ENCODE measurements at places on chromosomes 6 and 20. TPM values are rescaled to one million over a fixed set of nuclear protein-coding genes. Genes with fewer than 3 reads are reported as not detected.
A peak's percentile ranks its signal among the peaks of the same experiment; 100 is the strongest.

Gene MTFR2
- 10.1 TPM for total RNA-seq

Gene C20orf144
- total RNA-seq, result not detected

Gene TP53TG5
- not detected for total RNA-seq

Gene MYCT1
- 0.06 TPM for total RNA-seq

Gene RAB44
- under 0.01 TPM for total RNA-seq

Gene IL17A
- total RNA-seq, result not detected

Gene BTBD9
- 6.1 TPM for total RNA-seq

Gene BEND3
- total RNA-seq, result 5.6 TPM

GRCh38 chr20:23366384-23366783 is 4.4 kb downstream of the GZF1 start:
- no peak for DNase-seq

- no peak for DNase-seq
Measured at GRCh38 chr6:145569140-145569539, 166.2 kb downstream of the EPM2A start.

DNA sequence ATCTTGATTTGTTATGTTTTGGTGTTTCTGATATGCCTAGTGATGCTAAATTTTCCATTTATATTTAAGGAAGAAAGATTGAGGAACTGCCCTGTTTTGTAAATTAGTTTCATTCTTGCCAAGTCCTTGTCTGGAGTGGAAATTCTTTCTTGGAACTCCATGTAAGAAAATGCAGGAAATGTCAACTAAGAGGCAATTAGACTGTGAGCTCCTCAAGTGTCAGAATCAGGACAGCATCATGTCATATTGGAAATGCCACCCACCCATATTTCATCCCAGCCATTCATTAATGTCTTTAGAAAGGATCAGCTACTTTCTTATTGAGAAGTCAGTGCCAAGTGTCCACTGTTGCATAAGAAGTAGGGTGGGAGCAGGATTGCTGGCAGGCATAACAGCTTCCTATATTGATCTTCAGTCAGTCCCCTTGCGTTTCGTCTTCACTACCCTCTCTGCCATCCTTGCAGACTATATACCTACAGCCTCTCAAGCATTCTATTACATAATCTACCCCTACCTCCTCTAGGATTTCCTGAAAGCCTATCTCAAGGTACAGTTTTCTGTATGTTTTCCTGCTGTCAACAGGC is 42.4 kb downstream of the HAO1 start:
- DNase-seq, result no peak

DNA sequence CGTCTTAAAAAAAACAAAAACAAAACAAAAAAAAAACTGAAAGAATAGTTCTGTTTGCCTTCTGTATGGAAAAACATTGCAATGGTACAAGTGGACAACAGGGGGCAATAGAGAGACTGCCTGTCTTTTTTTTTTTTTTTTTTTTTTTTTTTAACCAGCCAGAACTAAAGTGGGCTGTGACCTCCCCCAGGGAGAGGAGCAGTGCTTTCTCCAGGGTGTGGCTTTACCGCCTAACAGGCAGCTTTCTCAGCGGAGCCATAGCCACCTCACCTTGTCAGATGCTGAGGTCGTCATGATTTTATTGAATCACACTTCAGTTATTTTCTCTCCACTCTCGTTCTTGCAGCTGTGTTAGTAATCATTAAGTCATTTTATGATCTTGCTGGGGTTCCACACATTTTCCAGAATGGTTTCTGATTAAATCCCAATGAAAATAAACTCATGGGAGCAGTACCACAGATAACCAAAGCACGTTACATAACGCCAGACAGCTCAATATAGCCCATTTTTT is 78.4 kb downstream of the GMPR start:
- peak; percentile 83 for DNase-seq

GRCh38 chr6:15062516-15063252 is 183.2 kb upstream of the JARID2 start:
- peak; percentile 93 for DNase-seq

DNA sequence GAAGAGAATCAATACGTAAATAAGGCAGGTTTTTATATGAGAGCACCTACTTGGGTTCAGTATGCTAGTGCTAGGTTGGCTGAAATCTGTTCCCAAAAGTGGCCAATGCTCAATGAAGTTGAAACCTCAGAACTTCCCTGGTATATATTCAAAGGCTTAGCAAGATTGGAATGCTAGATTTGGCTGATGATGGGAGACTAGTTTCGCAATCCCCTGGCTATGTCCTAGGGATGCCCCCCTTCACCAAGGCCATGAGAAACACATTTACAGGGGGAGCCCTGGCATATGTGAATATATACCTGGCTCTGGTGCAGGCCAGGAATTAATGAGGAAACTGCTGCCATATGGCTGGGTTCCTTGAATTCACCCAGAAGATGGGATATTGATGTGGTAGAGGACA is 142.4 kb upstream of the C6orf118 start:
- DNase-seq, result no peak

DNA sequence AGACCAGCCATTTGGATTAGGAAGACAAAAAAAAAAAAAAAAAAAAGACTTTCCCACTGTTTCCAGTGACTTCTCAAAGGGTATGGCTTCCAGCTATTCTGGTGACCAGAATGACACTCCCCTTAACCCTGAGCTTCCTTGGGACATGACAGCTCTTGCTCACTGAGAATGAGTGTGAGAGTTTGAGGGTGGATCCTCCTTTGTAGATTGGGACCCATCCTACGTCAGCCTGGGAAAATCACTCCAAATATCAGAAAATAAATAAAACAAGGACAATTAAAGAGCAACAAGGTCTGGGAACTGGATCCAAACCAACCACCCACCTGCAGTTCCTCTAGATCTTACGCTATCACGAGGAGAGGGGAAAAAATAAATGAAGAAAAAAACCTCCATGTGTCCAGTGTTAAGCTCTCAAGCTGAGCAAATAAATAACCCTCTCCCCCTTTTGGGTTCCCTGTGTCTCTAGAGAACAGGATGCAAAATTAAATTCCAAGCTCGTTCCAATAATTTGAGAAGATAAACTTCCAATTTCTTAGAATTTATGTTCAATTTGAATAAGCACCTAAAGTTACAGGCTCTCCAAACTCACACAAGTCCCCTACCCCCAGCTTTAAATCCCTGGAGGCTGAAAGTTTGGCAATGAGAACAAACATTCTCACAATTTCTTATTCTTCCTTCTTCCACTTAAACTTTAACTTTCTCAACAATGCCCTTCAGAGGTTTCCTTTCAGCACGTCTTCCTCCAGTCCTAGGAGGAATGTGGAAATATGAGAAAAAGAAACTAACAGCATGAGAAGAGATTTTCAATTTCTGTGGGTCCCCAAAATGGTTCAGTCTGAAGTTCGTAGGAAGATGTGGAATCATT is 170.2 kb downstream of the MTFR2 start:
- no peak for DNase-seq

DNA sequence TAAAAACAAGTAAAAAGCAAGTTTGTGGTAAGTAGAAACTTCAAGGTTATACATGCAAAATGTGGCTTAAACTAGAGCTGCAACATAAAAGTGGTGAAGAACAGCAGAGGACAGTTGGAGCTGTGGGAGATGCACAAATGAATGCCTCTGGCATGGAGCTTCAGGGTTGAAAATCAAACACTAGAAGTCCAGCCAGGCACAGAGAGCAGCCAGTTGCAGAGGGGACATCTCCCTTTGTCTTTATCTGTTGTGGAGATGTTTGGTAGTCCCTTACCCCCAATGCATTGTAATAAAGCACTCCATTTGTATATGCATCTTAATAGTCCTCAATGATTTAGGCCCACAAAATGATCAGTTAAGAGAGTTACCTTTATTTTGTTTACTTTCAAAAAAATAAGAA is 73.1 kb upstream of the C20orf144 start:
- DNase-seq, result no peak

- DNase-seq, result no peak
Measured at GRCh38 chr6:142152746-142153145, 5.7 kb downstream of the VTA1 start.

- no peak for DNase-seq
Measured at GRCh38 chr6:44224965-44225305, 1.5 kb downstream of the SLC29A1 start.

GRCh38 chr6:20919677-20920385 is 385.6 kb downstream of the CDKAL1 start:
- DNase-seq, result no peak

DNA sequence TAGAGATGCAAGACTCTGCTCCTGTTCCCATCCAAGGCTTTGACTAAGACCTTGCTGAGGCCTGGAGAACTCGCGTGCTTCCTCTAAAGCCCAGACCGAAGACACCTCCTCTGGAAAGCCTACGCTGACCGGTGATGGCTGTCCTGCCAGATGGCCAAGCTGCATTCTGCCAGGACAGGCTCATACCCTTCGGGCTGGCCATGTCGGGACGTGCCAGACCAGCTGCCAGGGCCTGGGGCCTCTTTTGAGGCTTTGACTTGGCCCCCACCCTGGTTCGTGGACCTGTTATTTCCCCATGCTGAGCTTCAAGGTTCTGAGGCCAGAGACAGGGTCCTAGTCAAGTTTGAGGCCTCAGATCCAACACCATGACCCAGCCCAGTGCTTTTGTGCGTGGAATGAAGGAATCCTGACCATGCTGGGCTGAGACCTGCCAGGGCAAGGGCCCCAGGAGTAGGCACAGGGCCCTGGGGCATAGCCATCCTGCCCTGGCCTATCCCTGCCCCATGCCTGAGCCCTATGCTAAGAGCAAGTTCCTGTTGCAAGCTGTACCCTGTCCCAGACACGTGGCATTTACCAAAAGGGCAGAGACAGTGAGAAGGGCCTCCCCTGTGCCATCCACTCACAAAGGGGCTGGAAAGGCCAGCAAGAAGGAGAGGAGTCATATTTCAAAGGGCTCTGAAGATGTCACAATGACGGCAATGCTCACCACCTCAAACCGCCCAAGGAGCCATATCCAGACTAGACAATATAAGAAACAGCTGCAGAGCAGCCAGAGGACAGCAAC is 42.8 kb downstream of the MRPL14 start:
- DNase-seq, result peak; percentile 17

GRCh38 chr6:28953585-28954258 is 29.9 kb upstream of the TRIM27 start:
- DNase-seq, result peak; percentile 33

DNA sequence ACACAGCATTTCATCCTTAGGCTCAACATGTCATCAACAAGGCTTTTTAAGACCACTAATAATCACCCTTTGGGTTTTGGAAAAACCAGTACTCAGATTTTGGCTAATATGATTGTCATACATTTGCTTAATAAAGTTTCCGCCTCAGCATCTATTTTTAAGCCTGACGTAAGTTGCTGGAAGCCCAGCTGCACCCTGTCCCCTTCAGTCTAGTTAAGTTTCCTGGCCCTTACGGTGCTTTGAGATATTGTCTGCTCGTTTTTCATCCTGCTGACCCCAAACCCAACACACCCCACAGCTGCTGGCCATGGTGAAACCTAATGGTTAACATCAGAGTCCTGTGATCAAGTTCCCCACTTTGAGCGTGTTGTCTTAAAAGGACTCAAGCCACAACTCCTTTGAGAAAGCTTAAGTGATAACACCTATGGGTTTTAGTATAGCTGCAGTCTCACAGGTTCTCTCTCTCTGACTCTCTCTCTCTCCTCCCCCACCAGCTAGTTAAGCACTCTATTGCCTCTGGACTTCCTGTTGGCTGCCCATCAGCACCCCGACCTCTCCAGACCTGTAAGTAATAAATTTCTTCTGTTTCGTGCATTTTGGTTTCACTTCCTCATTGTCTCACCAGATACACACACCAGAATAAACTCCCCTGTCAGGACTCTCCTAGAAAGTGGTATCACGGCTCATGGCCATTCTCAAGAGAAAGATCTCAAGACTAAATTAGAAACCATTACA is 802.0 kb downstream of the C6orf118 start:
- DNase-seq, result no peak

DNA sequence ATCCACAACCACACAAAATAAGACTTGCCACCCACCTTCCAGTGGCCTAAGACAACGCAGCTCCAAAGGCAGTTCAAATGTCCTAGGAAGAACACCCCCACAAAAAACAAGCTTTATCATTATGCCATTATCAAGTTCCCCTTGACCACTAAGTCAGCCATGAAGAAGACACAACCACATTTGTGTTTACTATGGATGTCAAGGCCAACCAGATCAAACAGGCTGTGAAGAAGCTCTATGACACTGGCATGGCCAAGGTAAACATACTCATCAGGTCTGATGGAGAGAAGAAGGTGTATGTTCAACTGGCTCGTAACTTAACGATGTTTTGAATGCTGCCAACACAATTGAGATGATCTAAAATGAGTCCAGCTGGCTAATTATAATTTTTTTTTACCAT is 26.1 kb downstream of the SEC63 start:
- DNase-seq, result no peak

DNA sequence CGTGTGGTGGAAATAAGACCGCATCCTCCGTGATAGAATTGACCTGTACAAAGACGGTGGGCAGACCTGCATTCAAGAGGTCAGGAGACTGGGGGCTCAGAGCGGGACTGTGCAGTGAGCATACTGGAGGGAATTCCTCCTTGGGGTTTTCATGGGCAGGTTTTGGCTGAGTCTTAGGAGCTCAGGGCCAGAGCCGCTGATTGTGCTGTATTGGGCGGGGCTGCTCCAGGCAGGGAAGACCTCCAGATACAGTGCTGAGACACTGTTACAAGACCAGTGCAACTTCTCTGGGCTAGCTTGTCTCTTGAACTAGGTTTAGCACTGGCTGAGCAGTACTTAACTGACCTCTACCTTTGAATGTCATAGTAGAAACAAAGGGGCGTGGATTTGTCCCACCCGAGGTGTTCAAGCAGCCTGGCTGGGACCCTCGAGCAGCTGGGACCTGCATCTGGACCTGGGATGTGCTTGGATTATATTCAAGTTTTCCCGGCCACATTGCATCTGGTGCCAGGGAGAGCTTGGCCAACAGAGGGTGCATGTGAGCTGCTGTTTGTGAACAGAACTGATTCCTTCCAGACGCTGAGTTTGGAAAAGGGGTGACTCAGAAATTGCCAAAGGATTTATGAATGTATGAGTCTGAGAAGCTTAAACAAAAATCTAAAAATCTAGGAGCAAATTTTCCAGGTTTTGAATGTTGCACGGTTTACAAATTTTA is 33.4 kb upstream of the SLC22A1 start:
- peak; percentile 67 for DNase-seq

- DNase-seq, result peak; percentile 75
Measured at GRCh38 chr6:166598441-166599138, 12.1 kb upstream of the RAMACL start.

Data from Daoy (cell line).